Stimulated activated CD4-positive, alpha-beta T cell treated with anti-CD3 and anti-CD28 coated beads, Interleukin-1b, Interleukin-23, amount 100 ng/mL, for 24 hours (primary cell): ENCODE measurements at places on chromosomes 6 and 20.

DNA sequence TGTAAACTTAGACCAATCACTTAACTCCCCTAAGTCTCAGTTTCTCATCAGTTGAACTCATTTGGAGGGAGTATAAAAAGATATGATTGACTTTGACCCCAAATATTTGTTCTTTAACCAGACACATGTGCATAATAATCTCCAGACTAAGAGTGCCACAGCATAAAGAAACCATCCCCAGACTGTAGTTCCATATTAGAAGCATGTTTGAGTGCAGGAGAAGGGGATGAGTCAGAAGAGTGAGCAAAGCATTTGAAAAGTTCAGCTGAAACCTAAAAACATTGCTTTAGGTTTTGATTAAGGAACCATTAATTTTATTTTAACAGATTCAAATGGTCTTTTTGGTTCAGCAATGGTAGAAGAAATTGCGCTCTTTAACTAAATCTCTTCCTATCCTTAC is 654.8 kb downstream of the UTRN start:
- DNase-seq: no peak

DNA sequence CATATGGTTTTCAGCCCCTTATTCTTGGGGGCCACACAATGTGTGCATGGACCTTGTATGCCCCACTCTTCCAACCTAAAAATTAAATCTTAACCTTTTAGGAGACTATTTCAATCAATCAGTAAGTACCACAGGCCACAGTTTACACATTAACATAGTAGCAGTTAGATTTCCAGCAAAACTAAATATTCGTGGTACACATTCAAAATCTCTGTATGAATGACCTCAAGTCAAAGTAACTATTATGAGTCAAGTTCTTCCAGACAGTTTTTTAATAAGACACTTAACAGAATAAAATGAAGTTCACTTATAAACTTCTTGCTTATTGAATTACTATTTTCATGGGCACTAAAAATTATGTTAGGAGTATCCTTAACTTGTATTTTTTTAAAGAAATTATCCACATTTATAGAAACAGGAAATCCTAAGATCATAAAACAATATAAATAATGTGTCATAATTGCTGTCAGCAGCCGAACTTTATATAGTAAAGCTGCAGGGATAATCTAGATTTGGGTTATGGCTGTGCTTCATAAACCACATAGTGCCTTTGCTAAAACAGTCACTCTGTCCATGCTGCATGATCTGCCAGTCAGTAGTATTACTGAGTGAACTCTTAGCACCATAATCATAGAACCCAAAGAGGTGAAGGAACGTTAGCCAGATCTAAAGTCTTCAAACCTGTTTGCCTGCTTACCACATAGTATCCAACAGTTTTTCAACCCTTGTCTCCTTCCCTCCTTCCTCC is 21.7 kb downstream of the SEC63 start:
- DNase-seq: no peak

- DNase-seq: no peak
Measured at GRCh38 chr20:54167909-54168872, 5.6 kb downstream of the CYP24A1 start.

DNA sequence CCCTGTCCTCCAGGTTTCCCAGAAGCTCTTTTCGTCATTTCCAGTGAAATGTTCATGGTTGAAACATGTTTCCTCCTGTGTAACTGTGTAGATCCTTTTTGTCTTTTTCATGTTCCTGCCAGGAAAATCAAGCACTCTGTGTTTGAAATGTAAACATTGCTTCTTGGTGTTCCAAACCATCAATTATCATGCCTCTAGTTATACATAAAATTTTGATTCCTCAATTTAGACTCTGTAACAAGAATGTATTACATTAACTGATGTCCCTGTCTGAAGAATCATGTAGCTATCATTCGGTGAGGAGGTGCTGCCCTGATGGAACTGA is 546.3 kb upstream of the CITED2 start:
- no peak for DNase-seq

GRCh38 chr6:139736325-139736906 is 362.0 kb upstream of the CITED2 start:
- no peak for DNase-seq

DNA sequence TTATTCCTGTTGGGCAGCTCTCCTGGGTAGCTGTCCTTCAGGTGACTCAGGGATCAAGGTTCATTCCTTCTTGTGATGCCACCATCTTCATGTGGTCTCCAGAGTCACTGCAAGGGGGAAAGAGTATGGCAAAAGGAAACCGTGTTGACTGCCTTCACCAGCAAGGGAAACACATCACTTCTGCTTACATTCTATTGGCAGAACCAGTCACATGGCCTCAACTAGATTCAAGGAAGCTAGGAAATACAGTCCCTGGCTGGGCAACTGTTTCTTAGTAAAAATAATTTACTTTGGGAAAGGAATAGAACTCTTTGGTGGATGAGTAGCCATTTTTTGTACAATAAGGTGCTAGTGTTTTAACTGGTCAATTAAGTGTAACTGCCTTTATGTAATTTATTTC is 5.3 kb downstream of the ANKRD6 start:
- DNase-seq: no peak

DNA sequence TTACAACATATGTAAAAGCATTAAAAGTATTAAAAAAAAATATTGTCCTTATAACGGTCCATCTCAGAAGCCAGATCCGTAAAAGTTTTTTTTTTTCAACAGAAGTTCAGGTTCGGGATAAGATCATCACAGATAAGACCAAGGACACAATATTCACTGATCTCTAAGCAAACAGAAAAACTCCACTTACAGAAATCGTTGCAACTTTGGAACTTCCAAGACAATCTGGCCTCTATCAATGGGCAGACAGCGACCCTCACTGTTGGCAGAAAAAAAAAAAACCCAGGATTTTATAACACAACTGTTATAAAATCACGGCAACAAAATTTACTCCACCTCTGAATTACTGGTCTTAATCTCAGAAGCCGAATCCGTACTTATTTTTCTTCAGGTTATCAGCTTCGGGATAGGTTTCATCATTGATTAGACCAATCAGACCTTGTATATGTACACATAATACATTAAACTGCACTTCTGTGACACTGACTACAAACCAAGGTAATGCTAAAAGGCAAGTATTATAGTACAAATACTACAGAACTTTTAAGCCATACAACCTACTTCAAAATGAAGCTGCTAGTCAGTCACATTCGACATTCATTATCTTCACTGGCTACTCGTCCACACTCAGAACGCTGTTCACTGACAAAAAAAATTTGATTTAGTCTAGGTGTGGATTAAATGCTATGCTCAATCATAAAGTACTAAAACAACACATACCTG is 34.7 kb upstream of the SYNCRIP start:
- DNase-seq: no peak

DNA sequence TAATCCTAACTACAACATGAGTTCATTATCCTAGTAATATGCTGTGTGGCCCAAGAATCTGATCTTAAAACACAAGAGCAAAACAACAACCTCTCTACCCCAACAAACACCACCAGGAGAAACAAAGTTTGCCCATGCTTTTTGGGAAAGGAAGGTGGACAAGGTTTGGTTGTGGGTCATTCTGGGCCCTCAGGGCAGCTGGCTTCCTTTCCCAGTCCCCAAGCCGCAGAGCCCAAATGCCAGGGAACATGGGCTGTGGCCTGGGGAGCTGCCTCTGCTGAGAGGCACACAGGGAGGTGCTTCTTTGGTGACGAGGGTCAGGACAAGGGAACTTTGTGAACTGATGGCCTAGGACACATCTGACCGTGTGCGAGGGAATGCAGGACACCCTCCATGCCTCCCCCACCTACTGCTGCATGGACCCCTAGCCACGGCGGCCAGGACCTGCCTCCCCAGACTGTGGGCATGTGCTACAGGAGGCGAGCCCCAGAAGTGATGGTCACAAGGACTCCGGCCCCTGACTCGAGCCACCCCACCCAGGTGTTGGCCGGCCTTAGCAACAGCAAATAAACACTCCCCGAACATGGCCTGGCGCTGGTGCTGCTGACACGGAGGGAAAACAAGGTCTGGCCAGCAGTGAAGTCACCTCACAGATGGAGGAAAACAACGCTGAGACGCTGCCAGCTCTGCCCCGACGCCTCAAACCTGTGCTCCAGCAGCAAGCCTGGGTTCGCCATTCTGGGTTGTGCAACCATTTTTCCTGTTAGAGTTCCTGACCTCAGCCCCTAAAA is 55.6 kb downstream of the RRBP1 start:
- DNase-seq: no peak

- DNase-seq: no peak
Measured at GRCh38 chr6:110529355-110529754, 52.9 kb upstream of the SLC22A16 start.

DNA sequence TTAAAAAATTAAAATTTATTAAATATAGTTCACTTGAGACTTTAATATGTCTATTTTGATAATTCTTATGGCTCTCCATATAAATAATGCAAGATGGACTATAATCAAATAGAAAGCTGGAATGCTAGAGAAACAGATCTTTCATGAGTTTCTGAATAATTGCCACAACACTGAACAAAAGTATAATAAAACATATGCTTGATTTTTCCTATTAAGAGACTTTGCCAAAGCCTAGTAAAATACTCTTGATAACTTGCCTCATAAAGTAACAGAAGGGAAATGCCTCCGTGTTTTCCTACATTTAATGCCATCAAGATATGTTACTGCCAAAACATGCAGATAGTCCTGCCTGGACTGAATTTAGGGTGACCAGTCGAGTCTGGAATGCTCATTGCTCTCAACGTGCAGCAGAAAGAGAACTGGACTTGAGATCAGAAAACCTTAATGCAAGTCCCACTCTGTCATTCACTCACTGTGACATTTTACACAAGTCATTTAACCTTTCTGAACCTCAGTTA is 153.2 kb downstream of the AIG1 start:
- DNase-seq: no peak
